ENCODE measurements at places on chromosomes 16 and 17. TPM values are rescaled to one million over a fixed set of nuclear protein-coding genes. Genes with fewer than 3 reads are reported as not detected.

DNA sequence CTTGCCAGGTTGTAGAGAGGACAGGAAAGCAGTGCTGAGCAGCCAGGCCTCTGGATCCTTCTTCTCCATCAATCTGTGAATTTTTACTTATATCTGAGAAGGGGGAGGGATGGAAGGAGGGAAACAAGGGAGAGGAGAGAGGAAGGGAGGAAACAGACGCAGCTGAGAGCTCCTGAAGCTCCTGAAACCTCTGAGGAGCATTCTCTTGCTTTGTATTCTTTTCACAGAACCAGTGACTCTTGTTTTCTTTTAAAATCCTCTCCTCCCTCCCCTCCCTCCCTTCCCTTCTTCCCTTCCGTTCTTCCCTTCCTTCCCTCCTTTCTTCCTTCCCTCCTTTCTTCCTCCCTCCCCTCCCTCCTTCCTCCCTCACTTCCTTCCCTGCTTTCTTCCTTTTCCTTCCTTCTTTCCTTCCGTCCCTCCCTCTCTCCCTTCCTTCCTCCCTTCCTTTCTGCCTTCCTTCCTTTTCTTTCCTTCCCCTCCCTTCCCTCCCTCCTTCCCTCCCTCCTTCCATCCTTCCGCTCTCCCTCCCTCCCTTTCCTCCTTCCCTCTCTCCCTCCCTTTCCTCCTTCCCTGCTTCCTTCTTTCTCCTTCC, 60.0 kb upstream of the RBFOX1 start:
- H3K4me3 ChIP-seq, result no peak overlapping the region
- no peak for DNase-seq
- no peak overlapping the region for H3K27ac ChIP-seq
- no peaks in the 10 kb centered on the region for H3K27me3 ChIP-seq
- no peaks in the 10 kb centered on the region for H3K36me3 ChIP-seq

DNA sequence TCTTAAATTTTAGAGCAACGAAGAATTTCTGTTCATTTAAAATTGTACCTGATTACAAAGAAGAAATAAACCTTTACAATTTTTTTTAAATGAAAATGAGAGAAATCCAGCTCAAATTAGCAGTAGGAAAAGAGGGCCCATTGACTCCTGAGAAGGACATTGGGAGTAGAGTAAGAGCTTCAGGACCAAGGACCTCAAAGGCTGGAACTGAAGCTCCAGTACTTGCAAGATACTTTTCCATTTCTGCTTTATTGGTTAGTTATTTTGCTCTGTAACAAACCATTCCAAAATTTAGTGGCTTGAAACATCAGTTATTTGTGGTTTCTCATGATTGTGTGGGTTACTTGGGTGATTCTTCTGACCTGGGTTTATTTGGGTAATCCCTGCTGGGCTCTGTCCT, 165.9 kb downstream of the PRKCB start:
- no peaks in the 10 kb centered on the region for H3K27me3 ChIP-seq
- H3K27ac ChIP-seq, result no peak overlapping the region
- H3K4me1 ChIP-seq, result no peaks in the 10 kb centered on the region

- no peaks in the 10 kb centered on the region for H3K36me3 ChIP-seq
- H3K4me3 ChIP-seq, result no peak overlapping the region
- no peak overlapping the region for H3K27ac ChIP-seq
Measured at GRCh38 chr16:24309258-24310142, 53.4 kb downstream of the CACNG3 start.

The RAPGEFL1 gene
- 6.8 TPM for total RNA-seq

The HS3ST3B1 gene
- total RNA-seq, result 8.7 TPM

The MEIOB gene
- total RNA-seq, result 0.16 TPM

DNA sequence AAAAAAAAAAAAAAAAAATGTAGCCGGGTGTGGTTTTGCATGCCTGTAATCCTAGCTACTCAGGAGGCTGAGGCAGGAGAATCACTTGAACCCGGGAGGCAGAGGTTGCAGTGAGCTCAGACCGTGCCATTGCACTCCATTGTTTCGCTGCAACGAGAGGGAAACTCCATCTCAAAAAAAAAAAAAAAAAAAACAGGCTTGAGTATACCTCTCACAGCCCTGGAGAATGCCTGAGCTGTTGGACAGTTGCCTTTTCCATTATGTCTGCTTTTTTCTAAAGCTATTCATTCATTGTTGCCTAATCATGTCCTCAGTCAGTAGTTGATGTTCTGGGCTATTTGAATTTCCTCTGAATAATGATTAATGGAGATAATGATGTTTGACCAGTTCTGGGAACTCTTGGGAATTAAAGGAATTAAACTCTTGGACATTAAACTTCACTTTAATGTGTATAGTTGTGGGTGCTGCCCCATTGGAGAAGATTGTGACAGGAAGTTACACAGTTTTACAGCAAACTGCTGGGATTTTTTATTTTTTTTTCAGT, 11.8 kb downstream of the HMOX2 start:
- no peaks in the 10 kb centered on the region for H3K27me3 ChIP-seq
- peaks cover 19% of the 10 kb centered on the region for H3K4me1 ChIP-seq
- peak; percentile 74 for DNase-seq
- no peak overlapping the region for H3K4me3 ChIP-seq

GRCh38 chr17:13833921-13834320, 232.2 kb upstream of the HS3ST3A1 start:
- DNase-seq, result peak; percentile 50
- no peaks in the 10 kb centered on the region for H3K36me3 ChIP-seq
- H3K4me3 ChIP-seq, result no peak overlapping the region
- H3K4me1 ChIP-seq, result no peaks in the 10 kb centered on the region
- no peaks in the 10 kb centered on the region for H3K27me3 ChIP-seq
- H3K27ac ChIP-seq, result no peak overlapping the region

- H3K4me3 ChIP-seq, result no peak overlapping the region
- peaks cover 49% of the 10 kb centered on the region for H3K4me1 ChIP-seq
- peaks cover 30% of the 10 kb centered on the region for H3K36me3 ChIP-seq
- no peaks in the 10 kb centered on the region for H3K27me3 ChIP-seq
- no peak overlapping the region for H3K27ac ChIP-seq
Measured at GRCh38 chr16:75235721-75236193, 15.7 kb downstream of the BCAR1 start.

- H3K27ac ChIP-seq, result no peak overlapping the region
- no peak for DNase-seq
- H3K4me3 ChIP-seq, result no peak overlapping the region
- H3K4me1 ChIP-seq, result no peaks in the 10 kb centered on the region
- peaks cover 6% of the 10 kb centered on the region for H3K36me3 ChIP-seq
- H3K27me3 ChIP-seq, result no peaks in the 10 kb centered on the region
Measured at GRCh38 chr17:7867881-7868329, 10.1 kb downstream of the CYB5D1 start.

The OR1A1 gene
- total RNA-seq, result not detected

The HID1 gene
- 2.6 TPM for total RNA-seq

DNA sequence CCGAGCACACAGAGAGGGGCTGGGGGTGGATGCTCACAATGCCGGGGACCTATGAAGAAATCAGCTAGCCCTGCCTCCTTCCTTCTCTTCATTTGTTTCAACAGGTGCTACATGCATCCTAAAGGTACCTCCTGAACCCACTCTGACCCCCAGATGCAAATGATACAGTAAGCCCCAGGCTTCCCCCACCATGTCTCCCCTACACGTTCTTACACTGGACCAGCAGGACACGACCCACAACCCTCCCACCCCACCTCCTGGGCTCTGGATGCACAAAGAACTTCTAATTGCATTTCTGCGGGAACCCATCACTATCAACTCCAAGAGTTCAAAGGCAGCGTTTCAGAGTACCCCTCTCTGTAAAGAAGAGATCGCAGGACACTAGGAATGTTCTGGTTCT, 2.1 kb downstream of the XYLT1 start:
- H3K4me1 ChIP-seq, result peaks cover 24% of the 10 kb centered on the region
- no peak for DNase-seq
- no peaks in the 10 kb centered on the region for H3K27me3 ChIP-seq
- peak overlapping the region; percentile 59 for H3K27ac ChIP-seq
- peak overlapping the region; percentile 78 for H3K4me3 ChIP-seq

The CCL4 gene
- 21.8 TPM for total RNA-seq

The SEC14L5 gene
- 0.32 TPM for total RNA-seq

GRCh38 chr16:50386774-50387173, 18.0 kb upstream of the BRD7 start:
- H3K27me3 ChIP-seq, result peaks cover 9% of the 10 kb centered on the region
- no peak for DNase-seq
- H3K27ac ChIP-seq, result no peak overlapping the region
- H3K36me3 ChIP-seq, result no peaks in the 10 kb centered on the region

- H3K36me3 ChIP-seq, result no peaks in the 10 kb centered on the region
- DNase-seq, result no peak
- H3K4me3 ChIP-seq, result no peak overlapping the region
Measured at GRCh38 chr17:74016461-74016860, 187.0 kb upstream of the RPL38 start.

The RHBDL3 gene
- 1.1 TPM for total RNA-seq
